Activated CD8-positive, alpha-beta memory T cell treated with anti-CD3 and anti-CD28 coated beads, Interleukin-2, amount 50 U/mL, for 48 hours (primary cell): ENCODE measurements at places on chromosomes 3 and 15.

GRCh38 chr3:181987736-181988135 is 276.0 kb downstream of the SOX2 start:
- no peak for DNase-seq

DNA sequence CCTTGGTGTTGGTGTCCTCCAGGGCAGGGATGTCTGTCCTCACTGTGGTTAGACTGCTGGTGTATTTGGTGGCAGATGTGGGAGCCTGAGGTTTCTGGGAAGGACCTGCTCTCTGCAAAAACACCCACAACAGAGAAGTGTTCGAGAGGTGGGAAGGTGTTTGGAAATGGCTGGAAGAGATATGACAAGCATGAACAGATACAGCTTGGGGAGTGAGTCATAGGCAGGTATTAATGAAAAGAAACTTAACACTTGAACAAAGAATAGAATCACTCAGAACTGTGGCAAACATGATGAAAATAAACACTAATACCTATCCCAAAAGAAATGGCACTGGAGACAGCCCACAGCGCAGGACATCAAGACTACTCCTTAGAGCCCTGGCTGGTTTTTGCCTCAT is 192.4 kb upstream of the RORA start:
- DNase-seq: no peak

- no peak for DNase-seq
Observed at GRCh38 chr3:106339551-106339950, 470.7 kb upstream of the CBLB start.

GRCh38 chr3:69692761-69693160 is 46.5 kb upstream of the MITF start:
- no peak for DNase-seq

DNA sequence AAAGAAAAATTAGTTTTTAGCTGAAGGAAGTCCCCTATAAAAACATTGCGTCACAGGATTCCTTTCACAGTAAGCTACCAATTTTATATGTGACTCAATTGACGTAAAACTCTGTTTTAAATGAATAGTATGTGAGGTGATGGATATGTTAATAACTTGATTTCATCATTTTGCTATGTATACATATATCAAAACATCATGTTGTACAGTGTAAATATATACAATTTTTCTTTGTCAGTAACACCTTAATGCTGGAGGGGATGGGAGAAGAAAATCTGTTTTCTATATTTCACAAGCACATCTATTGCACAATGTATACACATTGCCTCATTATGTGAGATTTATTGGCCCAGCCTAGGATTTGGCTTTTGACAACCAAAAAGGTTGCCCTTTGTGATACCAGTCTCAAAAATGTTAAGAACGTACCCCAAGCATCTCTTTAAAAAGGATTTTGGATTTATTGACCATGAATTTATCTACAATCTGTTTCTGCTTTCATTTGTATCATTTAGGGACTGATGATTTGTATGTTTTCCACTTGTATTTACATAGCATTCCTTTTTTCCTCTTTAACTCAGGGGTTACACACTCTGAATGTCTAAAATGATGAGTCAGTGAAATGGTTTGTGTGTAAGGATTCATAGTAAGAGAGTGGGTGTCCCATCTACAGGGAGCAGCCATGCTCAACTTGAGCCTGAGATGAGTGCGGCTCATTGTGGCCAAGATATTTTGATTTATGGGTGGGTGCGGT is 62.6 kb downstream of the CRTC3 start:
- no peak for DNase-seq

GRCh38 chr3:109122690-109123089 is 4.8 kb upstream of the MORC1 start:
- DNase-seq: no peak

DNA sequence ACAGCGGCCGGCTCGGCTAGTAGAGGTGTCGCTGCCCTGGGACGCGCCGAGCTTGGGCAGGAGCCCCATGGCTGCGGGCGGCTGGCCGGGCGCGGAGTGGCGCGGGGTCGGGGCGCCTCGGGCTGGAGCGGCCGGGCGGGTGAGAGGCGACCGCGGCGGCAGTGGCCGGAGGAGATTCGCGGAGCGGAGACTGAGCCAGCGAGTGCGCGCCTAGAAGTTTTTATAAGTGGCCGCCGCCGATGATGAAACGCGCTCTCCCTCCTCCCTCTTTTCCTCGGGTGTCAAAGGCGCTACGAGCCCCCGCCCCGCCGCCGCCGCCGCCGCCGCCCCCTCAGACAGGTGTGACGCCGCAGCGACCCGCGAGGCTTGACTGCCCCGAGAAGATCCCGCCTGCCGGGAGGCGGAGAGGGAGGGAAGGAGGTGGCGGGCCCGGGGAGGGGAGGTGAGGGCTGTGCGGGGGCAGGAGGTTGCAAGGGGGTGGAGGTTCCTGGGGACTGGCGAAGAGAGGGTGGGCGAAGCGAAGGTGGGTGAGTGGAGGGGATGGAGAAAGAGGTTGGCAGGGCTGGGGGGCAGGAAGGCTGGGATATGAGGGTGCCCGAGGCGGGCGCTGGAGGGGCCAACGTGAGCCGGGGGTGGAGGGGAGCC is at the start of gene SLCO2A1:
Gene SLCO2A1 (minus strand): TSS at position 192 of the 645 bp plus-strand sequence. CDS start 123 bp downstream, at position 69.
- DNase-seq: no peak

GRCh38 chr3:13876451-13877100 is 3.3 kb downstream of the WNT7A start:
- DNase-seq: no peak

DNA sequence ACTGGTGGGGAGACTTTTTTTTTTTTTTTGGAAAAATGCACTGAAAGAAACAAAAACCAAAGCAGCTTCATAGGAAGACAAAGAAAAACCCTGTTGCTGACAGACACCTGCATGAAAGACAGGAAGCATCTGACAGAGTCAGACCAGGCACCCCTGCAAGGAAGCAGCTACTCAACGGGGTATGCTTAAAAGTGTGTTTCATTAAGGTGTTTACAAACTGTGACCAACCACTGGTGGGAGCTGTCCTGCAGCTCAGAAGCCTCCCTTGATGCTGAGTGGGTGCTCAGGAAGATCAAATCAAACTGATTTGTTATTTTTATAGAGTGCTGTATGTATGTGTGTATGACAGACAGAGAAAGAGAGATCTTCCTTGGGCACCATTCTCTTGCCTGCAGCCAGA is 34.7 kb upstream of the AGBL1 start:
- DNase-seq: no peak

GRCh38 chr15:98800437-98801233 is 152.3 kb downstream of the IGF1R start:
- DNase-seq: no peak

GRCh38 chr15:27958911-27959578 is 140.1 kb downstream of the OCA2 start:
- no peak for DNase-seq

DNA sequence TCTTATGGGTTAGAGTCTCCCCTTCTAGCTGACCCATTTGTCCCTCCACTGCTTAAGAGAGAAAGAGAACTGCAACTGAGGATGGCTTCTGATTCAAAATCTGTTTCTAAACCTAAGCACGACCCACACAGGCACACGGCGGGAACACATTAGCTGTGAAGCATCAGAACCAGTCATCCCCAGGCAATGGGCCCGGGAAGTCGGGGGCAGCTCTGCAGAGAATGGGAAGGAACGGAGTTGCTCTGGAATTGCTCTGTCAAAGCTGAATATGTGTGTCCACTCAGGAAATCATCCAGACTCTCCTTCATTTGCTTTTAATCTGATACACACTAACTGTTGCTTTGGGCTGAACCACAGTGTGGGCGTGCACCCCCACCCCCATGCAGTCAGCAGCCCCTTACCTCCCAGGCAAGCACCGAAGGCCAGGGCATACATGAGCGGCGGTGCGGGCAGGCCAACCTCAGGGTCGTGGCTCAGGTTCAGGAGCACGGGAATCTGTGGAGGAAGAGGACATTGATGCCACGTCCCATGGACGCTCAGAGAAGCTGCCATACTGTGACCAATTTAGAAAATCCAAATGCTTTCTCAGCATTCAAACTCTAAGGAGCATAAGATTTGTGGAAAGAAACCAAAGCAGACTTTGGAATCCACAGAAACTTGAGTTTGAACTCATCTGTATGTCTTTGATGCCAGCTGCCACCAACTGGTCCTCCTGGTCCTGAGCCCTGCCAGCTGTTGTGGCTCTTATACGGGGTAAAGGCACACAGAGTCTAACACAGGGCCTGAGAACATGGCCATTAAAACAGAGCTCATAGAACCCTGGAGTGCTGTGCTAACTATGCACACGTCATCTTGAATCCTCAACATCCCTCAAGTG is 247.9 kb downstream of the OCA2 start:
- no peak for DNase-seq

- no peak for DNase-seq
Observed at GRCh38 chr15:89972085-89972484, 29.0 kb upstream of the ZNF710 start.

DNA sequence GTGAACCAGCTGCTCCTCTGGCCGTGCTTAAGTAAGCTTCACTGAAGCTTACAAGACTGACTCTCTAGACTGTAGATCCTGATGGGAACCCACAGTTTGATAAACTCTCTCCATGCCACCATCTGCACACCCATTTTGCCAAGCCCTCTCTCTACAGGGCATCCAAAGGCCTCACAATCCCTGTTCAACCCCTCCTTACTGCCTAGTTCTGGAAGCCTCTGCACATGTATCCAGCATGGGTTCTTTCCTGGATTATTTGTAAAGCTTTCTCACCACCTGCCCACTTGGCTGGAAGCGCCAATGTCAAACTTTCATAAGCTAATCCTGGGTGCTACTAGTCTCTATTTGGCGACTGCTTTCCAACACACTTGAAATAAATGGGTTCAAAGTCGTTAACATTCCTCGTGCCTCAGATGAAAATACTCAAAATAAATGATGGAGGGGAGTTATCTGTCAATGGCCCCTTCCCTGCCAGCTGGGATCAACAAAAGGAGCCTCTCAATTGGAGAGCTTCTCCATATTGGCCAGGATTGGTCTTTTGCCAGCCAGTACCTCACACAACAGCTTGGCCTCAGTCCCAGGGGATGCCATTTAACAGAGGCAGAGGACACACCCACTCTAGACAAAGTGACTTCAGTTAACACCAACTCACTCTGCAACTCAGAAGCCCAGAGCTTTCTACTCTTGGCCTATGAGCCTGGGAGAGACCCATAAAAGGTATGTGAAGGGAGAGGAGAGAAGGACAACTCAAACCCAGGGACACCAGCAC is 48.1 kb downstream of the SH3BP5 start:
- no peak for DNase-seq

DNA sequence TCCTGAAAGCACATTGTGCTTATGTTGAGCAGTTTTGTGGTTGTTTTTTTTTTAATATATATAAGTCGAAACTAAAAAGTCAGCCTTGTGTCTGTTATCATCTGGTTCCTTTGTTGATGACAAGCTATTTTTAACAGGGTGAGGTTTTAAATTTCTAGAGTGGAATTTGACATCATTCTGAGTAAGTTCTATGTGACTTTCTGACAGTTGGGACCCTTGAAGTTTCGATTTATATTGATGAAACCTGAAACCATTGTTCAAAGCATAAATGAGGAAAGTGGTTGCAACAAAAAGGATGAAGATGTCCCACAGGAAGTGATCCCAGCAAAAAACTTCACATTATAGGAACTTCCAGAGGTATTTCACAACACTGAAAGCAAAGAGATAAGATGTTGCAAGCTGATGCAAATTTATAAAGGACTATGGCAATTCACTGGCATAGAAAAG is 94.0 kb downstream of the CYP19A1 start:
- no peak for DNase-seq

- DNase-seq: no peak
Observed at GRCh38 chr3:1294586-1294985, 201.8 kb downstream of the CNTN6 start.

DNA sequence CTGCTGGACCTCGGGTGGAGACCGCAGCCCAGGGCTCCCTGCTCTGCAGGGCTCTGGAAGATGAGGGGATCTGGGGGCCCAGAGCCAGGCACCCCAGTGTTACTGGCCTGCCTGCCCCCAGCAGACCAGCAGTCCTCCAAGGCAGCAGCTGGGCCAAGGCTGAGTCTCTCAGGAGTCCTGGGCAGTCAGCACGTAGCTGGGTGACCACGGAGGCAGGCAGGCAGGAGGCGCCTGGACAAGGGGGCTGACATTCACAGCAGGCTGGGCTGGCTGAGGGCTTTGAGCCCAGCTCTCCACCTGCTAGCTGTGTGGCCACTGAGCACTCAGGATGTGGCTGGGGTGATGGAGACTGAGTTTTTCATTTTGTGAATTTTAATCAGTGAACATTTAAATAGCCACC is 67.9 kb downstream of the IQSEC1 start:
- no peak for DNase-seq

- DNase-seq: no peak
Observed at GRCh38 chr15:85337425-85338074, 42.9 kb upstream of the AKAP13 start.

DNA sequence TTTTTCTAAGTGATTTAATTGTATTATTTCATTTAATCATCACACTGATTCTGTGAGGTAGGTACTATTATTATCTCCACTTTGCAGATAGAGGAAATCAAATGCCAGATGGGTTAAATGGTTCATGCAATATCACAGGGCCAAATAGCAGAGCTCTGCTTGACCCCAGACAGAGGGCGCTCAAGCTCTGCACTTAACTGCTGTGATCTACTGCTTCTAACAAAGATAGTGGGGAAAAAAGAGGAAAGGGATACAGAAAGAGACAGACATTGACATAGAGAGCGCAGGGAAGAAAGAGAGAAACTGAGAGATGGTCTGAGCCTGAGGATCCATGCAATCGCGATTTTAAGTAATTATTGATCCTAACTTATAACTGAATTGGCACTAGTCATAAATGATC is 279.1 kb upstream of the THRB start:
- no peak for DNase-seq

GRCh38 chr15:80615783-80616391 is 79.2 kb upstream of the ABHD17C start:
- DNase-seq: no peak

GRCh38 chr3:5675319-5675718 is 487.8 kb downstream of the EDEM1 start:
- DNase-seq: no peak

- DNase-seq: no peak
Observed at GRCh38 chr15:88301311-88301710, 44.8 kb upstream of the NTRK3 start.

DNA sequence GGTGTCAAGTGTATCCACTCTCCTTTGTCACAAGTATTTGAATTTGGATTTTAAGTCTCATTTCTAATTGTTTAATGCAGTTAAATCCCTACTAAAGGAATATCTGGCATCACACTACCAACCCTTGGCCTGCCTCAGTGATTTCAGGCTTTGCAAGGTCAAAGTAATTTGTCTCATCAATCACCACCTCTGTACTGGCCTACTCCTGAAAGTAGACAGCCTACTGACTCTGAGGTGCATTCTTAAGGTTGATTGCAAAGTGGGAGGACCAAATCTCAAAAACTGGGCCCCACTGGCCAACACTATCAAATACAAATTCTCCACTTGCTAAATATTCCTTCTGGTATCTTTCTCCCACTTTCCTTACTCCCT is 851 bp upstream of the TEX55 start:
- no peak for DNase-seq

- no peak for DNase-seq
Observed at GRCh38 chr15:40333922-40334492, 6.7 kb downstream of the CCDC9B start.

- DNase-seq: no peak
Observed at GRCh38 chr15:64779024-64779423, 3.6 kb upstream of the RBPMS2 start.
